NB4 (cell line): ENCODE measurements at places on chromosomes 7 and 10.

DNA sequence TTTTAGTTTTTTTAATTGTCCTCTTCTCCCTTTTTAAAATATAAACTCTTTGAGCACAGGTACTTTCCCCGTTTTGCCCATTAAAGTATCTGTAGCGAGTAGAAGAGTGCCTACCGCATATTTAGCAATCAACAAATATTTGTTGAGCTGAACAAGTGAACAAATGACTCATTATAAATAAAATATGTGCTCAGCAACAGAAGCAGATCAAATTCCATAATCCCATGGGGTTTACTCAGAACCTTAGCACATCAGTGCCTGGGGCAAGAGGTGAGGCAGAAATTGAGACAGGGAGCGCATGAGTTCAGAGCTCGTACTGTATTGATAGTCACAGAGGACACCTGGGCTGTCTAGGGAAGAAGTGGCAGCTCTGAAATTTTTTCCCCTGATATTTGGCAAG lies 161.0 kb downstream of the SEM1 start:
- DNase-seq: no peak

- no peak for DNase-seq
Measured at GRCh38 chr7:45129181-45129800, 17.8 kb upstream of the TBRG4 start.

GRCh38 chr10:105707603-105708002 lies 1066.5 kb downstream of the SORCS3 start:
- no peak for DNase-seq

DNA sequence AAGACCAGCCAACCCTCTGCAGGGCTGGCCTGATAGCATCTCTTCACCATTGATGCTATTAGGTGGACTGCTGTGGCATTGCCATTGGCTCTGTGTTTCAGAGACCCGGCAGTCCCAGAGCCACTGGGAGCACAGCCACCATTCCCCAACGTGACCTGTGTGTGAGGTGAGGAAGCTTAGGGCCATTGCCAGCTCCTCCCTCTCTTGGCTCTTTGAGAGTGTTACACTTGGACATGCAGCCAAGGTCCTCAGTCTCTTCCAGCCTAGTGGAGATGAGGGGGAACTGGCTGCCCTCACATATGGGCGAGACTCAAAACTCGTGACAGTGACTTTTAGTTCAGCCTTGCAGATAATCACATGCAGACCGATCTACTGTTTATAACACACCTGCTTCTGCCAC lies 39.3 kb upstream of the HMX3 start:
- no peak for DNase-seq

DNA sequence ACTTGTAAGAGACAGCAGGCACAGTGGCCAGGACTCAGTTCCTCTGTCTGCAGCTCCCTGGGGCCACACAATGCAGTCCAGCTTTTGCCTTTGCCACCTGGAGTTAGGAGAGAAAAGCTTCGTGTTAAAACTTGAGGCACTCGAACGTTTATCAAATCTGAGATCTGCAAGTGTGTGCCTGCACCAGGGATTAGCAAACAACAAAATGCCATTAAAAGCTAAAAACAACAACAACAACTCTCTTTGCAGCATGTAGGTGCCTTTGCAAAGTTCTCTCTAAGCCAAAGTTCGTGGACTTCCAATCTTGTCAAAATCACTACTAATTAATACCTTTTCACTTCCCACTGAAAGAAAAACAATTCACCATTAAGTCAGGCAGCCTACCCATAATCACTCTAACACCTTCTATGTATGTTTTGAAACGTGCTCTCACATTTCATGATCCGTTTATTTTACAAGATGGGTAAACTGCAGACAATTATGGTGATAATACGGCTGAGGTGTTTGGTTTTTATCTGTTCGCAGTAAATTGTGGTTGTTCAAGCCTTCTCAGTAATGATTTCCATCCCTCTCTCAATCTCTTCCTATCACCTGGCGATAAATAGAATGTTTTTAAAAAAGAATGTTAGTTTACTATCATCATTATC lies 36.2 kb upstream of the SDK1 start:
- no peak for DNase-seq

- DNase-seq: no peak
Measured at GRCh38 chr7:22542254-22542653, 42.3 kb upstream of the STEAP1B start.

DNA sequence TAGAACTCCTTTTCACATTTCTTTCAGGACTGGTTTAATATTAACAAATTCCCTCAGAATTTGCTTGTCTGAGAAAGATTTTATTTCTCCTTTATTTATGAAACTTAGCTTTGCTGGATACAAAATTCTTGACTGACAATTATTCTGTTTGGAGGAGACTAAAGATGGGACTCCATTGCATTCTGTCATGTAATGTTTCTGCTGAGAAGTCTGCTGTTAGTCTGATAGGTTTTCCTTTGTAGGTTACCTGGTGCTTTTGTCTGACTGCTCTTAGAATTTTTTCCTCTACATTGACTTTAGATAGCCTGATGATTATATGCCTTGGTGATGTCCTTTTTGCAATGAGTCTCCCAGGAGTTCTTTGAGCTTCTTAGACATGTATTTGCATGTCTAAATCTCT lies 23.4 kb downstream of the CLRN3 start:
- DNase-seq: no peak

DNA sequence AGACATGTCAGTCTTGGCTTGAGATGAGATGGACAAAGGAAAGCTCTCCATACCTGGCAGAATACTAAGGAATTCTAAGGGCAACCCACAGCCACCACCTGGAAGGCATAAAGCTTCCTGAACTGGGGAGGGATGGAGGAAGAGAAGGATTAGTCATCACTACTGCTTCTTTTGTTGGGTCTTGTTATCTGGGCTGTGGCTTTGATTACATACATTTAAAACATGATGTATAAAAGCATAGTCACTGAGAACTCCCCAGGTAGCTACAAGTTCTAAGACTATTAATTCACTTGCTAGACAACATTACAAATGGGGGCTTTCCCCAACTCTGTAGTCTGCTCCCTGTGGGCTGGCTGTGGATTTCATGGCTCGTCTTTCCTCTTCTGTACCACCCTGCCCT lies 58.2 kb downstream of the RBM33 start:
- no peak for DNase-seq

- no peak for DNase-seq
Measured at GRCh38 chr7:158733775-158734494, 29.3 kb upstream of the NCAPG2 start.

- DNase-seq: peak; percentile 52
Measured at GRCh38 chr7:136687693-136688322, 180.6 kb upstream of the CHRM2 start.

DNA sequence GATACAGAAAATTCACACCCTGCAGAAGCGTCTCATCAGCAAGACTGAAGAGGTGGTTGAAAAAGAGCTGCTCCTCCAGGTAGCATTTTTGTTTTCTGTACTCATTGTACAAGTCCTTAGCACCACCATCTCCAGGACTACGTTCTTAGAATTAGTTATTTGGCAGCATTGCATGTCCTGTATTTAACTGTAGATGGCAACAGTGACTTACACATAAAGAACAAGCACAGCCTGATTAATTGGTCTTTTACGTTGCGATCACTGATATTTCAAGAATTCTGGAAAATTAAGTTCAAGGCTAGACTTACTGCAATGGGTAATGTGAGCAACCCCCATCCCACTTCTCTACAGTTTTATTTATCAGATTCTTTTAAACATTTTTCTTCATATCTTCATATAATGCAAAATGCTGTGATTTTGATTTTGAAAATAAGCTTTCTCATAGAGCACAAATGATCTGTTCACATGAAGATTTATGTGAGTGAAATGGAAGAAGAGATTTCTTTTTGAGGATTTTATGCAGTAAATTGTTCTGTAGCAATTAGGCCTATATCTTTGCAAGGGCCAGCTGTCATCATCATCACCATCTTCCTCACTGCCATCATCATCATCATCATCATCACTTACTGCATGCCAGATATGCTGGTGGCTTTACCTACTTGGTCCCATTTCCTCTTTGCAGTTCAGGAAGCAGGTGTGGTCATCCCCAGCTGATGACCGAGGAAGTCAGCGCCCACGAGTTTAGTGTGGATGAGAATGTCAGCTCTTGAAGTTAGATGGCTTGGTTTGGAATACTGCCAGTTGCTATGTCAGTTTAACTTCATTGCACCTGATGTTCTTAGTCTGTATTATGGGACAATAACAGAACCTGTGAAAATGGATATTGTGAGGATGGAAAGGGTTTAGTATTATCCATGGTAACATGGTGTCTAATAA lies 53.4 kb downstream of the CFAP58 start:
- peak; percentile 55 for DNase-seq

DNA sequence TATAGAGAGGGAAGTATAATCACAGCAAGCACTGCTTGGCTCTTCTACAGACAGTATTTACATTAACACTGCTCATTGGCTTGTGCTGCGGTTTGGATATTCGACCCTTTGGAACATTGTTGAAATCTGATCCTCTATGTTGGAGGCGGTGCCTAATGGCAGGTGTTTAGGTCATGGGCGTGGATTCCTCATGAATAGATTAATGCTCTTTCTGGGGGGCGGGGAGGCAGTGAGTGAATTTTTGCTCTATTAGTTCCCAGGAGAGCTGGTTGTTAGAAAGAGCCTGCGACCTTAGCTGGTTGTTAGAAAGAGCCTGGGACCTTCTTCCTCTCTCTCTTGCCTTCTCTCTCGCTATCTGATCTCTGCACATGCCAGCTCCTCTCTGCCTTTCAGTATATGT lies 77.3 kb upstream of the SVIL start:
- peak; percentile 15 for DNase-seq

DNA sequence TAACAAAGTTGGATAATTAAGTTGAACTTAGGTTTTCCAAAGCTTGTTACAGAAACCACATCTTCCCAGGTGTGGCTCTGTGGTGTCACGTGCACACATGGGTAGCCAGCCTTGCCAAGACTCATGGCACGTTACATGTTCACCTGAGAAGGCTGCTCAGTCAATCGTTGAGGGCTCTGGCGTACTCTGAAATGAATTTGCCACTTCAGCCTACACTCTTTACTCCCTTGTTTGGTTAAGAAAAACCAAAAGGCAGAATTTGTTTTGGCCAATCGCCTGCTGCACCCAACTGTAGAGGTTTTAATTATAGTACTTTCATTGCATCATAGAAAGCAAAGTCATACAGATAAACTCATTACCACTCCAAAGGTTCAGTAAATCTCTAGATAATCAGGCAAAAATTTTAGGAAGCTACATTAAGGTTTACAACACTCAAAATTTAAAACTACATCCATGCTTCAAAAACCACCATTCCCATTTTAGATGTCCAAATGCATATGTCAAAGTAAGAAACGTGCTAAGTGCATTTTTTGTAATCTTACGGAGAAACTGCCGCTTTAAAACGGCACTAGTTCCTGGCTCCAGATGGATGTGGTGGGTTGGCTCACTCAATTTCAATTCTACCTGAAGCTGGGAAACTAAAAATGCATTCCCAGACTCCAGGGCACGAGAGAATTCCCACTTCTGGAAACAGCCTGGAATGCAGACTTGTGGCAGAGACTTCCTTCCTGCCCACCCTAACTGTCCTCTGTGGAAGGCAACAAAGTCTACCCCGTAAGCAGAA lies 88.4 kb downstream of the DIP2C start:
- no peak for DNase-seq

DNA sequence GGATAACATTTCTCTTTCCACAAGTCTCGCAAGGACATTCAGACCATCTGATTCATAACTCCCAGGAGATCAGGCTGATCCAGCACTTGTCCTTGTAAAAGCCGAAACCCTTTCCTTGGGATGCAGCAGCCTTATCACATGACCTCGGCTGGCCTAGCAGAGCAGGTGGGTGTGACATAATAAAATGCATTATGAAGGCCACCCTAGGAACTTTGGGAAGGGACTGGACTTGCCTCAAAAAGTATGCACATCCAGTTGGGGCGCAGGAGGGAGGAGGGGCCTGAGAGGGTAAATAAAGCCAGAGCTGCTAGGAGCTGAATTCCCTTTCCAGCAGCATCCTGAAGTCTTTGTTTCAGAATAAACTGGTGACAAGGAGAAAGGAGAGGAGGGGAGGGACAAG lies 260.8 kb downstream of the SNX13 start:
- no peak for DNase-seq

DNA sequence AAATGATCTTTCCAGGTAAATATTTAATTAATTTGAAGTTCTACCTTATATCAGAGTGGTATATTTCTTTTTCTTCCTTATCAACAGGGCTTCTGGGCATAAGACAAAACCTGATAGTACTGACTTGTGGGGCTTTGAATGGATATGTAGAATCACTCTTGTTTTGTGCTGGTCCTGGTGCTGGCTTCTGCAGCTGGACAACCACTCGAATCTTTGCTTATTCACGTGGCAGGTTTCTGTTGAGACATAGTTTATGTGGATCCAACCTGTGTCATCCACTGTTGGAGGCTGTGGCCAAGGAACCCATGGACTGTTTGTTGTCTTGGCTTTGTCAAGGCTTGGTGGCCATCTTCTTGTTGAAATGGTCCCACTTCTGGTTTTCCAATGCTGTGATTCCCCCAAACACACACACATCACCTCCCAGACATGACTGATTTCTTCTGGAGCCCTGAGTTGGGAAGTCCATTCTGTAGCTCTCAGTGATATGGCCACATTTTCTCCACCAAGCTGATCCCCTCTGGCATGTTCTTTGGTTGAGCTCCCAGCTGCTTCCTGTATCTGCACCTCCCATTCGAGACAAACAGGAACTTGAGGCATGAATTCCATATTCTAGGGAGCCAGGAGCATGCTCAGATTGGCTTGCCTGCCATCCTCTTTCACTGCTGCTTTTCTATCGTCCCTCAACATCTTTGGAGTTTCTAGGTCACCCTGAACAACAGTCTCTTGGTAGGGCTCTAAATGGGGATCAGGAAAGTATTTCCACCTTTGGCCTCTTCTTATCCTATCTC lies 19.5 kb downstream of the TAS2R41 start:
- DNase-seq: no peak

- no peak for DNase-seq
Measured at GRCh38 chr7:35037211-35037525, at the start of gene DPY19L1. Gene DPY19L1 (minus strand): TSS chr7:35037485. CDS start chr7:35037394, 91 bp downstream.

DNA sequence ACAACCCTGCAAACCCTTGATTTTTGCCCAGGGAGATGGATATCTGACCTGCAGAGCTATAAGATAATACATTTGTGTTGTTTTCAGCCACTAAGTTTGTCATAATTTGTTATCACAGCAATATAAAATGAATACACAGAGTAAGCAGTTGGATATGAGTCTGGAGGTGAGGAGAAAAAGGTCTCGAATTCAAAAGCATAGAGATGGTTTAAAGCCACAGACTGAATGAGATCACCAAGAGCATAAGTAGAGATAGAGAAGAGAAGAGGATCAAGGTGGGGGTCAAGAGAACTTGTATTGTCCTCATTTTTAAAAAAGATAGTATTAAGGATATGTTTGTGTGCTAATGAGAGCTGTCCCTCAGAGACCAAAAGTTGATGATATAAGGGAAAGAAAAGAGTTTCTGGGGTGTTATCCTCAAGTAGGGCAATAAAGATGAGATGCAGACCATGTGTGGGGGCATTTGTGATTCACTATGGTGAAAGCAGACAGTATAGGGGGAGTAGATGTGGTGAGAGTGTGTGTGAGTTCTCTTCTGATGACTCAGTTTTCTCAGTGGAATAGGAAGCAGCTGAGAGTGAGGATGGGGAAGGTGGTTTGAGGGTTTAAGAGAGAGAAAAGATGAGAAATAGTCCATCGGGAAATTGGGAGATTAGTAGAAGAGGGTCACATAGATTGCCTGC lies 25.8 kb upstream of the PCGF5 start:
- DNase-seq: no peak

GRCh38 chr7:101857358-101857811 lies 40.0 kb downstream of the CUX1 start:
- DNase-seq: no peak

- DNase-seq: peak; percentile 86
Measured at GRCh38 chr10:88598055-88598454, 11.5 kb downstream of the LIPJ start.
